ENCODE measurements at places on chromosomes 4 and X.

DNA sequence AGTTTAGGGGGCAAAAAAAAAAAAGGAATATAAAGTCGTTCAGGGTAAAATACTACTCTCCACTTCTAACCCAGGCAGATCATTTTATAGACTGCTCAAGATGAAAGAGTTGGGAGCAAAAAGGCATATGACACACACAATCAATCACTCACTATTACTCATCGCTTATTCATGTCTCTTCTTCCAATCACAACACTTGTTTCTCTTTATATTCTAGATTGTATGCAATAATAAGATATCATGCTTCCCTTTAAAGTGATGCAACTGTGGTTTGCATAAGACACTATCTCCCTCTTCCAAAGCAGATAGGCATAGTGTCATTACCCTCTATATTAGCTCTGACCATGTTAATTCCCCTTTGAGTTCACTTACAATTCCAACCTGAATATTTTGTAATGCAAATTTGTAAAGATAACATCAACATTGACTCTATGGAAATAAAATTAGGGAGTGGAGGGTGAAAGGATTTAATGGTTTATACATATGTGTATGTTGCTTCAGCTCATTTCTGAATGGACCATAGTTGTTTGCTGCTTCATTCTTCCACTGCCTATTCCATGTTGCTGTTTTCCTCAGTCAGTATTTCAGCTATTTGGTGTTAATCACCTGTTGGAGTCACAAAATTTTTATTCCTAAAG, 154.9 kb upstream of the EPHA5 start:
- no peak for DNase-seq

GRCh38 chrX:30642642-30643041, 10.6 kb upstream of the GK start:
- DNase-seq, result no peak

DNA sequence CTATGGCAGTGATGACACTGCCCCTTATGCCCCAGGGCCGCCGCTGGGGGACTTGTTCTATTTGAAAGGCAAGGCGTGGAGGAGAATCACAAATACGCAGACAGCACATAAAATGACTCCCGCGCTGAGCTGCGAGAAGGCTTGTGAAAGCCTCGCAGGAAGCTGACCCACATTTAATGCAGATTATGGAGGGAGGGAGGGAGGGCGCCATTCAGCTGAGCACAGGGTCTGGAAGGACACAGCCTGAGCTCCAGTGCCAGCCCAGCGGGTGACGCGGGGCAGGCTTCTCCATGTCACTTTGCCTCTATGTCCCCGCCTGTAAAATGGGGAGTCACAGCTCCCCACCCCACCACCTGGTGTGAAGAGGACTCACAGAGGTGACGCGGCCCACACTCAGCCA, 14.3 kb downstream of the ABLIM2 start:
- DNase-seq, result no peak

- no peak for DNase-seq
These were observed 408.3 kb downstream of the PPARGC1A start for GRCh38 chr4:23481566-23481965.

- DNase-seq, result no peak
These were observed 1.1 kb upstream of the BDH2 start for GRCh38 chr4:103100691-103101090.

DNA sequence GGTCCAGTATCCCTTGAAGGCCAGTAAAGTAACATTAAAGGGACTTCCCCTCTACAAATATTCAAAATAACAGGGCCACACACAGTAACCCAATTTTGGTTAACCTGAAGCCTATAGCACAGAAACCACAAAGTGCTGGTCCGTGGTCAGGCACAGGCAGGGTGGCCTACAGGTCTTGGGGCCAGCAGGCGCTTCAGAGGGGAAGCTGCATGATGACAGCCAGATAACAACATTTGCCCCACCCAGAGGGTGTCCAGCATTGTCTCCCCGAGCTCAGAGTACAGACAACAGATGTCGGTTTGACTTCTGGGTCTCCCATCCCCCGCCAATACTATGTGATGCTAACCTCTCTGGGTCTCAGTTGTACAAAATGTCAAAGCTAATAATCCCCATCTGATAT, 51.1 kb downstream of the SH3KBP1 start:
- DNase-seq, result no peak

DNA sequence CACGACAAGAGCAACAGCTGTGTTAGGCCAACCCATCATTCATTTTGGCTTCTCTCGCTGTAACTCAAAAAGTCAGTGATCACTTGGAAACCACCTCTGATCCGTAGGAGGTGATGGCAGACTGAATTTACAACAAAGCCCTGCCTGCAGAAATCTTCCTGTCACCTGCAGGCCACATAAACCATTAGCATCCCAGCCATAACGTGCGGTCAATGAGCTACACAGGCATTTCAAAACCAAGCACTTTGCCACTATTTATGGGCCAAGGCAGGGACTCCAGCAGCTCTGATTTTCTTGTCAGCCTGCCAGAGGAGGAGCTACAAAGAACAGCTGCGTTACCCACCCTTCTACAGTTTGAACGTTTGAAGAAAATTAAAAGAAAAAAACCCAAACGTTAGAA, 228.1 kb upstream of the PPARGC1A start:
- DNase-seq, result no peak

DNA sequence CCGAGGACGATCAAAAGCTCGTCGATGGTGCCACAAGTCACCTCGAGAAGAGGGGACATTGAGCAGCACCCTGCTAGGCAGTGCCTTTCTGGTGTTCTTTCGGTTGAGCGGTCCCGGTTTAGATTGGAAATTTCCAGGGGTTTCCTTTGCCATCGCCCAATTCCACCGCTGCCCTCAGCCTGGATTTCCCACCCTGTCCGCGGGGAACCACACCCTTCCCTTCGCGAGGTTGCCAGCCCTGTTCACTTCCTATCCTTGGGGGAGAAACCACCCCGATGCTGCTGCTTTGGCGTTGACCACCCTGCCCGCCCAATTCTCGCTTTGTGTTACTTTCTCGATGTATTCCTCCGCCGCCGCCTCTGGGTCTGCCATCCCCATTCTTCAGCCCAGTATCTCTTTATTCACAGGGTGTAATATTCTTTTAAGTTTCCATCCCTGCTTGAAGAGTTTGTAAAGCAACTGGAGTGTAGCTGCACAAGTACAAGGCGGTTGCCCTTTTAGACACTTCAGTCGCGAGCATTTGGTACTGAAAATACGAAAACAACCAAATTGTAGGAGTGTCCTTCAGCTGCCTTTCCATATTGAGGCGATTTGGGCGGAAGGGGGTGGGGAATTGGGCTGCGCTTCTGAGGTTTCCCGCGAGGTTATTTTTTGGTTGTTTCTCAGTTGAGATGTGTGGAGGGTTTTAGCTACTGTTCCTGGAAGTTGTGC, 1.1 kb downstream of the OGT start:
- peak; percentile 64 for DNase-seq
